Stimulated activated effector memory CD8-positive, alpha-beta T cell treated with anti-CD3 and anti-CD28 coated beads, Interleukin-12 subunit alpha, Interleukin-12 subunit beta, amount 100 ng/mL, for 72 hours (primary cell): ENCODE measurements at places on chromosomes 12 and 14.

DNA sequence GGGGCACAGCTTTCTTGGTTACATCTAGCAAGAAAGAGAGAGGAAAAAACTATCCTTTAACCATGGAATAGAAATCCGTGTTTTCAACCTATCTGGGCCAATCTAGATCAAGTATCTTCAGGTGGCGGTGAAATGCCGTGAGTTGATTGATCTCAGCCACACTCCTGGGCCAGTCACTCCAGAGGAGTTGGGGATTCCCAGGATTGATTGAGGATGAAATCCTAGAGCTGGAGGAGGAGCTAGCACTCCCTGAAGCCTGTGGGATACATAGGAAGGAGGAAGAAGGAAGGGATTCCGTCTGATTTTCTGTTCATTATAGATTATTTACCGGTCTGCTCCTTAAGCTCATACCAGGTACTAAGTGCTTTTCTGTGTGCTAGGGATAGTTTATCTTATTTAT is 106.3 kb upstream of the ARID2 start:
- DNase-seq, result no peak

GRCh38 chr14:96824283-96824682 is 27.1 kb downstream of the VRK1 start:
- no peak for DNase-seq

DNA sequence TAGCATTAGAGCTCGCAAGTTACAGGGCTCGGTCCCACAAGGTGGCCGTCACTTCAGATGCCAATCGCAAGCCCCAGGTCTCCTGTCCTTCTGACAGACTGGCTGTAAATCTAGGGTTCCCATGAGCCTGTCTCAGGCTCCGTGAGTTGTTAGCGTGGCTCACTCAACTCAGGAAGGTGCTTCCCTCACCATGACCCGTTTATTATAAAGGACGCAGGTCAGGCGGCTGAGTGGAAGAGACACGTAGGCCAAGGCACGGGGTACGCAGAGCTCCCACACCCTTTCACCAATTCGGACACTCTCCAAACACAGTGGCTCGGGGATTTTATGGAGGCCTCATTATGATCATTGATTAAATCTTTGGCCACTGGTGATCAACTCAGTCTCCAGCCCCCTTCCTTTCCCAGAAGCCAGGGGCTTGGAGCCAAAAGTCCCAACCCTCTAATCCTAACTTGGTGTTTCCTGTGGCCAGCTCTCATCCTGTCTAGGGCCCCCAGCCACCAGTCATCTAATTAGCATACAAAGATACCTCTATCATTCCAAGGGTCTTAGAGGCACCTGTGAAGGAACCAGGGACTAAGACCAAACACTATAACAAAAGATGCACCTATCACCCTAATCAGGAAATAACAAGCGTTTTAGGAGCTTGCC is 25.8 kb upstream of the LRTM2 start:
- no peak for DNase-seq

DNA sequence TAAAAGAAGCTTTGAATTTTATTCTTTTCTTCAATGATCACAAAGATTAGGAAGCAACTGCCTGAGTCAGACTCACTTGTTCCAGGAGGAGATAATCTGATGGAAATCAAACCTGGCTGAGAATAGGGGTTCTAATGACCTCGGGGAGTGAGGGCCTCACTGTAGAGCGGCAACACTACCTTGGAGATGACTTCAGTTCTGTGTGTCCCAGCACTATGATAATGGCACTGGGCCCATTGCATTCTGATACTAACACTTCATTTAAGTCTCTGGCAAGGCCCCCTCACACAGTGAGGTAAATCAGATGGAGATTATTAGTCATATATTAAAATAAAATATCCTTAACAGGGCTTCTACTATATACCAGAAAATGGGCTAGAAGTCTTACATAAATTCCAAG is 233.3 kb upstream of the EGLN3 start:
- DNase-seq, result no peak

DNA sequence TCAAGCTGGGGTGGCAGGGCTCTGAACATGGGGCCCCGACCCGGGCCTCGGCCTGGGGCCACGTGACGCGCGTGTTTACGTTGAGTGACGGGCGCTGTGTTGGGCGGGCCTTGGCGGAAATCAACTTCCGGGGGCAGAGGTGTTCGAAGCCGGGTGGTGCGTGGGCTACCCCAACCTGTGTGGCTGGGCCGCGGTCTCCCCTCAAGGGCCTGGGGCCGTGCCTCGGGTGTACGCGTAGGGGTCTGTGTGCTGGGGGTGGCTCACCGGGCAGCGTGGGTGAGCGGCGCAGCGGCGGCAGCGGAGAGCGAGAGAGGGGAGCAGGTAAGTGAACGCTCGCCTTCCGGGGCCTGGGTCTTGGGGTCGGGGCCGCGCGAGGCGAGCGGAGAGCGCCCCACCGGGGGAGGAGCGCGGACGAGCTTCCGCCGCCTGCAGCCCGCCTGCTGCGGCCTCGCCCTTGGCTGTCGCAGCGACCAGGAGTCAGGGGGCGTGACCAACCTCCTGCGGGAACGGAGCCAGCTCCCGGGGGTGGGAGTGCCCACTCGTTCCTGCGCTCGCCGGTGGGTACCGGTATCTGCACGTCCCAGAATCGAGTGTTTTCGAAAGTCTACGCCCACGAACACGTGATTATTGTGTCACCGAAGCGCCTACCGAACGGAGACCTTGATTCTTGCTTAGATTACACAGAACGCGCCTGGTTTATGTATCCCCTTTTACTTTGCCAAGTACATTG is at the start of gene CCDC91:
CCDC91 (plus strand) TSS at position 136 of the 730 bp plus-strand sequence. CDS start 66,760 bp downstream, outside the sequence.
- peak; percentile 93 for DNase-seq

DNA sequence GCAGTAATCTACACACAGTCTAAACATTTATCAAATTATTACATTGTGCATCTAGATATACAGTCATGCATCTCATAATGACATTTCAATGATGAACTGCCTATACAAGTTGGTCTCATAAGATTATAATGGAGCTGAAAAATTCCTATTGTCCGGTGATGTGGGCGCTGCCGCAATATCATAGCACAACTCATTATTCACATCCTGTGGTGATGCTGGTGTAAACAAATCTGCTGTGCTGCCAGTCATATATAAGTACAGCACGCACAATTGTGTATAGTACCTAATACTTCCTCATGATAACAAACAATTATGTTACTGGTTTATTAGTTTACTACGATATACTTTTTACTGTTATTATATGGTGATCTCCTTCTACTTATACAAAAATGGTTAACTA is 768.8 kb upstream of the NOVA1 start:
- DNase-seq, result no peak

- DNase-seq, result no peak
Measured at GRCh38 chr14:99572173-99572999, 31.6 kb downstream of the CCDC85C start.

DNA sequence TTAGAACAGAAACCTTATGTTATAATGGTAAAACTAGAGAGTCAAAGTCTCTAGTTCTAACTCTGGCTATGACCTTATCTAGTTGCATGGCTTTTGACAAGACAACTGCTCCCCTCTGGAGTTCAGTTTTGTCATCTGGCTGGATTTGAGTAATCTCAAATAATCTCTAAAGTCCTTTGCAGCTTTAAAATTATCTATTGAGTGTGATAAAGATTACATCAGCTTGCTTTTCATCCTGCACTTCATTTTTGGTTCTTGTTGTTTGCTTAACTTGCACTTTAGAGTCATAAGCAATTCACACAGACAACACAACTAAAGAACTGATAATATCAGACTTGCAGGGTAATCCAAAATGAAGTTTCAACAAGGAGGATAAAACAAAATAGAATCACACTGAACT is 2.3 kb downstream of the AKAP5 start:
- DNase-seq, result no peak

DNA sequence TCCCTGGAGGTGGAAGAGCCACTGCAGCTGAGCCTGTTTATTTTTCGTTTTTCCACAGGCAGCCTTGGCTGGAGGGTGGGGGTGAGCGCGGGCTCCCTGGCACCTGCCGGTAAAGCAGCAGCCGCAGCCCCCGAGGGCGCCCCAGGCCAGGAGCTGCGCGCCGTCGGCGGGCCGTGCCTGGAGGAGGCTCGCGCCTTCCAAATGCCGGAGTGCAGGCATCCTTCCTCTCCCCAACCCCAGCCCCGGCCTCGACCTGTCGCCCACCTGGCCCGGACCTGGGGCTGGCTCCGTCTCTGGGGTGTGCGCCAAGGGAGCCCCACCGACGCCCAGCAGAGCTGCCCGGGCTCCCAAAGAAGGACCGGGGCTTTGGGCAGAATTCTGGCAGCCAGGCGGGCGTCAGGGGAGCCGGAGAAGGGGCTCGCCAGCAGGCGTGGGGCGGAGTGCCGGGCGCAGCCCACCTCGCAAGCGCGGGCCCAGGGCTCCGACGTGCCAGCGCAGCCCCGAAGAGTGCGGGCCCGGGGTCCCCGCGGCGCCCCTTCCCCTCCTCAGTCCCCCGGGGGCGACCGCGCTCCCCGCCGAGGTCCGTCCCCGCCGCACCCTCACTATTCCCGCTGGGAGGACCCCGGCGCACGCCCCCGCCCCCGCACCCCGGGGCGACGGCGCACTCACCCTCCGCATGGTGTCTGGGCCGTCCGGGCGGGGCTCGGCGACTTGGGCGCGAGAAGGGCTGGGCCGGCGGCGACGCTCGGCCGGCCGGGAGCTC is 130.3 kb downstream of the NDUFA12 start:
- no peak for DNase-seq

- no peak for DNase-seq
Measured at GRCh38 chr12:3607821-3608220, 116.8 kb downstream of the PRMT8 start.

GRCh38 chr14:100826391-100827100 is 628 bp downstream of the MEG3 start:
- DNase-seq, result no peak

DNA sequence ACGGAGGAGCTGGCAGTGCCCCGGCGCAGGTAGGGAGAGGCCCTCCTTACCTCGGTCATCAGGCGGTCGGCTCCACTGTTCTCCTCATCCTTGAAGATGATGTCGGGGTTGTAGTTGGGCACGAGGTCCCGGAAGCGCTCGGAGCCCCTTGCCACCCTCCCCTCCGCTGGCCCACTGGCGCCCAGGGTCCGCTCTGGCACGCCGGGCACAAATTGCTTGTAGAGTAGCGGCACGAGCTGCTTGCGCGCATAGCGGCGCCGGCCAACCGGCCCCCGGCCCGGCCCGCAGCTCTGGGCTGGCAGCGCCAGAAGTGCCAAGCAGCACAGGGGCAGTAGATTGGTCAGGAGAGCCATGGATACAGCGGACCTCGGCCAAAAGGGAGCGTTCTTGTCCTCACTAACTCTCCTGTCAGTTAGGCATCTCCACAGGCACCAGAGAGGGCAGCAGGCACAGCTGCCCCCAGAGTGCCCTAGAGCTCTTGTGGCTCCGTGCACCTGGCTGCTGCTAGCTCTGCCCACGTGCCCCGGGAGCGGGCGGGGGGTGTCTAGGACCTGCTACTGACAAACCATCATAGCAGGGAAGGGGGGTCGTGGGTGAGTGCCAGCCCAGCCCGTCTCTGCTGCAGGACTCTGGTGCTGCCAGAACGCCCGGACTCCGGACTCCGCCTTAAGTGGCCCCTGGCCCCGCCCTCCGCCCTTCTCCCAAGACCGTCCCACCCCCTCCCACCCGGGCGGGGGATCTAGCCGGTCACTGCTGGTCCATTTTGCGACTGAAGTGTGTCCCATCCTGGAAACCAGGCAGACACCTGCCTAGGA is at the start of gene DHH:
DHH (minus strand) TSS at position 642 of the 815 bp plus-strand sequence; CDS start at position 353, 289 bp downstream.
- no peak for DNase-seq

GRCh38 chr14:39025810-39026627 is 77.0 kb downstream of the SEC23A start:
- no peak for DNase-seq

GRCh38 chr12:123906711-123907420 is 65.8 kb downstream of the CCDC92 start:
- no peak for DNase-seq

- no peak for DNase-seq
Measured at GRCh38 chr14:37903343-37904191, 304.1 kb upstream of the SSTR1 start.

DNA sequence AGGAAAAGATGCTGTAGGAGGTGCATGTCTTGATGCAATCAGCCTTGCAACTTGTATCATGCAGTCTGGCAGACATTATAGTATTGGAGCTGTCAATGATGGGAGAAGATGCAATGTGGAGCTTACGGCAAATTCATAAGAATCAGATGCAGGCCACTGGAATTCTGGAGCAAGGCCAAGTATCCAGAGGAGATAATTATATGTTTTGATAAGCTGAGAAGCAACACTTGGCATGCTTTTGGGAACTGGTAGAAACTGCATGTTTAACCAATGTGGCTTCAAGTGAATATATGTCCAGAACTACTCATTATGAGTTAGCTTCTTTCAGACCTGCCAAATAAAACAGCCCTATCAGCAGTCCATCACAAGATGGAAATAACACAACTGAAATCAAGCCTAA is 249.1 kb upstream of the PPFIA2 start:
- DNase-seq, result no peak
